ENCODE measurements at places on chromosomes 3 and 15. TPM values are rescaled to one million over a fixed set of nuclear protein-coding genes. Genes with fewer than 3 reads are reported as not detected.

Gene GOLGA8J
- not detected for total RNA-seq

DNA sequence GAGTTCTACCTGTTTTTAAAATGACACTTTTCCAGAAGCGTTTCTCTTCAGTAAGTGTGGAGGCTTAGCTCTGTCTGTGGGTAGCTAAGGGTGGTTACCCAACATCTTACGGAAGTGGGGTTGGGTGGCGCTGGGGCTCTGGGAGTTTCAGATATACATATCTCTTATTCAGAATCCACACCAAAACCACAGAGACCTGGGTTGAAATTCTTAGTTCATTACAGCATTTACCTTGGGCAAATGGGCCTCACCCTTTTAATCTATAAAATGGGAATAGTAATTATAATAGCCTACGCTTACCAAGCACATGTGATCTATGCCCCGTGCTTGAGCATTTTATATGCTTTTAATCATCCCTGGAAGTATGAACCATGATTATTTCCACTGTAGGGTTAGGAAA is 9.4 kb downstream of the PTPRG start:
- no peak for DNase-seq

DNA sequence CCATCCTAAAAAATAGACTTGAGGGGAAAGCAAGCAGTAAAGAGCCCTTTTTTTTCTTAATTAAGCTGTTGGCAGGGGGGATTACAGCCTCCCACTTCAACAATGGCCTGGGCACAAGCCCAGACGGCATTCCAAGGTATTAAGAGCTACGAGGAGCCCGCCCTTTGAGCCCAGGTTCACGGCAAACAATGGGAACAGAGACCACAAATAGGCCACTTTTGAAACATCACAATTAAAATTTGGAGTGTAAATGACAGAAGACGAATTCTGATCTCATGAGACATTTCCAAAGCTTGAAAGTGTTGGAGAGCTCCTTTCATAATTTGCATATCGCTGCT is 8.9 kb downstream of the CHSY1 start:
- DNase-seq, result no peak

DNA sequence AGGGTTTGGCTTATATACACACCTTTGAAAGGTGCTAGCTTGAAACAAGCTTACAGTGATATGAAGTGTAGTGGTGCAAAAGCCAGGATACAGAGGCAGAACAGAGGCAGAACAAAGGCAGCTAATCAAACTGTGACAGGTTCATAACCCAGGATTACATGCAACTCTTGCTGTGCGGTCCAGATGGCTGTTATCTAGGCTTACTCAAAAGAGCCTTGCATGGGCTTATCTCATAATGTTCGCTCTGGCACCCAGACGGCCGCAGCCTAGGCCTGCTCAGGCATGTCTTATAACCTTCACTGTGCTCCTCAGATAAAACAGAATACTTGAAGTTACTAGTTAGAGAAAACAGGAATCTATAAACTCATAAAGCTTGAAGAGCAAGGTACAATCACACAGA is 22.8 kb upstream of the NOX5 start:
- peak; percentile 9 for DNase-seq

GRCh38 chr3:195182470-195182795 is 88.5 kb downstream of the XXYLT1 start:
- peak; percentile 81 for DNase-seq

GRCh38 chr15:56919031-56919608 is 676 bp downstream of the TCF12 start:
- peak; percentile 73 for DNase-seq

- DNase-seq, result no peak
These were observed 97.1 kb downstream of the SLC25A26 start for GRCh38 chr3:66317750-66318376.

DNA sequence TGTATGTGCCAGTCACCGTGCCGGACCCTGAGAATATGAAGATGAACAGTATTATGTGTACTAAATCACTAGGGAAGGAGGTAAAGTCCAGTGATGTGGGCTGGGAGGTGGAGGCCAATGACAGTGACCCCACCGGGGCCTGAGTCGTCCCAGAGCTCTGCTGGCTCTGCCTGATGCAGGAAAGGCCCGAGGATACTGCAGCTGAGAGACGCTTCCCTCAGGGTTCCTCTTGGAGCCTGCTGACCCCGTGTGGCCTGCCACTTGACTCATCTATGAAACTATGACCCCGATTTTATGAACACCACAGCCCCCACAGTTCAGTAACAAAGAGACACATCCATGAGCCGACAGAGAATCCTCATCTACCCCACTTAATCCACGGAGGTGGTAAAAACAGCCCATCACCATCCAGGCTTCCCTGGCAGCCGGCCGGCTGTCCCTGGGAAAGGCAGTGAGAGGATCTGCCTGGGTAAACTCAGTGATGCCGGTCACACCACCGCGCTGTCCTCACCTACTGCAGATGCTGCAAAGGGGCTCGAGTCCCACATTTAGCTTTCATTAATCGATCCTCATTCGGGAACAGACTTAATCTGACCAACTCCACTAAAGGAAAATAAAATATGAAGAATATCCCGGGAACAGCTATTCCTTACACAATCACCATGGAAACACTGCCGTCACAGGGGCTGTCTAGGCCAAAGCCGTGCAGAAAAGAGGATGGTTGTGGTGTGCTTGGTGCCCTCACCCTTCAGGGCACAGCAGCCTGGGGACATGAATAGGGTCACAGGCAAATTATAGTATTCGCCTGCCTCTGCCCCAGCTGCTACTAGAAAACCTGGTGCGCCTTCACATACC is 82.9 kb downstream of the ARRDC4 start:
- DNase-seq, result no peak

DNA sequence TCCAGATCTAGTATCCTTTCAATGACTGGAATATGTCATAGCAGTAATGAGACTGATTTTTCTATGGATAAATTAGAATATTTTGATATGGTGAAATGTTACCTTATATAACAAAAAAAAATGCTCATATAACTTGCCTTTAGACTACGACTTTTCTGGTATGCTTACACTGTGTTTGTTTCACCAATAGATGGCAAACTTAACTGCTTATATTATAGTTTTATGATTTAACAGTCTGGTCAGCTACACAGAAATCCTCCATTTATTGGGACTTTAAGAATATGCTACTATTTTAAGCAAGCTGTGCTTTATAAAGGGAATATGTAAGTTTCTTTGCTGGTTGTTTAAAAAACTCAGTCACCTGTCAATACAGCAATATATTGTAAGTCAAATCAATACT is 205.6 kb downstream of the VGLL3 start:
- peak; percentile 72 for DNase-seq

- DNase-seq, result peak; percentile 92
These were observed 16.4 kb upstream of the ZNF609 start for GRCh38 chr15:64443747-64444621.

GRCh38 chr3:197105786-197106185 is 76.2 kb upstream of the MELTF start:
- no peak for DNase-seq

Gene PDZRN3
- total RNA-seq, result 17.0 TPM

GRCh38 chr3:185225080-185225479 is 28.8 kb downstream of the EHHADH start:
- DNase-seq, result peak; percentile 9

All from IMR-90 (cell line).